ENCODE measurements at places on chromosomes 7 and 10. TPM values are rescaled to one million over a fixed set of nuclear protein-coding genes. Genes with fewer than 3 reads are reported as not detected.

- DNase-seq: no peak
These were observed 971 bp downstream of the PRKG1 start for GRCh38 chr10:51075043-51075872.

DNA sequence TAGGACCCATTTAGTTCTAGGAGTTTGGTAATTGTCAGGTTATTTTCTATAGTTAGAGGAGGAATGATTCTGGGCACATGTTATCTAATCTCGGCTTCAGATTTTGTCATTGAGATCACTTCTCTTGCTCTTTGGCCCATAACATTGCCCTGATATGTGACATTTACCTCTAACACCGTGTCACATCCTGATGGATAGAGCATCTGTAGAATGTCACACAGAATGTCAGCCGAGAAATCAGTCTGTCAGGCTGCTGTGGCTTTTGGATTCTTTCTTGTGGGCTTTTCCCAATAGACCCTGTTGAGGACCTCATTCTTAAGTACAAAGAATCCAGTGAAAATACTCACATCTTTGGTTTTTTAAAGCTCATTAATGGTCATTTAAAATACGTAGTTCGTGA lies 142.4 kb downstream of the LRRC4 start:
- no peak for DNase-seq

Gene GTF2I
- 121 TPM for total RNA-seq

DNA sequence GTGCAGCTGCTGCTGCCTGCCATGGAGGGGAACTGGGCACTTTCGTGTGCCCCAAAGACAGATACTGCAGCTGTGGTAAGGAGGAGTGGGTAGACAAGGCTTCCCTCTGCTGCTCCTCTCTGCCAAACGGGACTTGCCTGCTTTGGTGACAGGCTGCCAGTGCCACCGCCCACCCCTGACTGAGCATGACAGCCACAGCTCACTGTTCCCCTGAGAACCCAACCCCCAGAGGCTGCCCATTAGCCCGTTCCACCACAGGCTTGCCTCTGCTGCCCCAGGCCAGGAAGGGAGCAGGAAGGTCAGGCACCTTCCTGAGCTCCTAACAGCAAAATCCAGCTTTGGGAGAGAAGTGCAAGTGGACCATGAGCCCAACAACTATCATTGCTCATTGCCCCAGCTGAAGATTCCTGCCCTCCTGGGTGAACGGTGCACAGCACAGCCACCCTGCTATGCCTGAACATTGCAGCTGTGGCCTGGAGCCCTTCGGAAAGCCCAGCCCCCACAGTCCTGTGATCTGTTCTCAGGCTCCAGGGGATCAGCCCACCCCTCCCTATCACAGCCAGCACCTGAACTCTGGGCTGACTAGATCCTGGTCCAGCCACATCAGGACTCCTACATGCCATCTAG lies 58.7 kb upstream of the ANTXRL start:
- no peak for DNase-seq

DNA sequence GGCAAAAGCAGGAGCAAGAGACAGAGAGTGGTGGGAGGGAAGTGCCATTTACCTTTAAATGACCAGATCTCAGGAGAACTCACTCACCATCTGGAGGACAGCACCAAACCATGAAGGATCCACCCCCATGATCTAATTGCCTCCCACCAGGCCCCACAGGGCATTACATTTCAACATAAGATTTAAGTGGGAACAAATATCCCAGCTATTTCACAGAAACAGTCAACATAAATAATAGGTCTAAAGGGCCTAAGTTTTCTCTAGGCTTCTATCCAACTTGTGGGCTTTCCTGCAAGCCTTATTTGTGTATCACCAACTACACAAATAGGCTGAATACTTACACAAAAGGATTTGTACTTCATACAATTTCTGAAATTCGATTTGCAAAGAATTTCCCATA lies 196.8 kb upstream of the POT1 start:
- no peak for DNase-seq

GRCh38 chr10:56632537-56632936 lies 271.5 kb upstream of the ZWINT start:
- no peak for DNase-seq

Gene HYAL4
- not detected for total RNA-seq

Gene SOSTDC1
- not detected for total RNA-seq

- no peak for DNase-seq
These were observed 186.4 kb downstream of the LRRC4 start for GRCh38 chr7:127844707-127845331.

Gene RGR
- total RNA-seq: not detected
